A549 treated with CORT108297 at 1 μM for 4 hours (cell line): ENCODE measurements at places on chromosomes 3 and 15. TPM values are rescaled to one million over a fixed set of nuclear protein-coding genes. Genes with fewer than 3 reads are reported as not detected.

The NRROS gene
- 0.05 TPM in 1 of 5 replicates, not detected in the others for total RNA-seq

The ACAD11 gene
- total RNA-seq = 4.6 to 7.9 TPM (median 5.2 TPM) in 5 replicates

The UBA7 gene
- total RNA-seq = 0.38 to 0.74 TPM (median 0.64 TPM) in 5 replicates

The LDHAL6B gene
- total RNA-seq = not detected in 5 replicates

The PTX3 gene
- total RNA-seq = 0.59 to 1.2 TPM (median 1.1 TPM) in 5 replicates

The ANKUB1 gene
- 0.06 TPM in 1 of 5 replicates, not detected in the others for total RNA-seq

The PARL gene
- 61.4 to 66.8 TPM (median 62.6 TPM) in 5 replicates for total RNA-seq

The CAMK2N2 gene
- total RNA-seq = 0.87 to 1.4 TPM (median 1.3 TPM) in 5 replicates

The LRTM1 gene
- total RNA-seq = not detected in 5 replicates

The AMT gene
- 0.17 to 0.65 TPM (median 0.30 TPM) in 5 replicates for total RNA-seq

The FBLN2 gene
- 1.6 to 3.6 TPM (median 2.6 TPM) in 5 replicates for total RNA-seq

The ETV5 gene
- 24.6 to 33.1 TPM (median 30.2 TPM) in 5 replicates for total RNA-seq

The CHCHD4 gene
- total RNA-seq = 36.6 to 42.3 TPM (median 38.6 TPM) in 5 replicates

The HIGD2B gene
- total RNA-seq = not detected in 5 replicates

The ANKDD1A gene
- total RNA-seq = 1.5 to 2.0 TPM (median 1.6 TPM) in 5 replicates

The SPATA16 gene
- not detected in 5 replicates for total RNA-seq

The CD86 gene
- not detected in 5 replicates for total RNA-seq

The TRH gene
- not detected in 5 replicates for total RNA-seq
